ENCODE measurements at places on chromosomes 7 and 10.

GRCh38 chr7:128004623-128005022 lies 26.6 kb downstream of the LRRC4 start:
- DNase-seq, result no peak

GRCh38 chr10:12811826-12812225 lies 189.7 kb downstream of the CCDC3 start:
- DNase-seq, result no peak

DNA sequence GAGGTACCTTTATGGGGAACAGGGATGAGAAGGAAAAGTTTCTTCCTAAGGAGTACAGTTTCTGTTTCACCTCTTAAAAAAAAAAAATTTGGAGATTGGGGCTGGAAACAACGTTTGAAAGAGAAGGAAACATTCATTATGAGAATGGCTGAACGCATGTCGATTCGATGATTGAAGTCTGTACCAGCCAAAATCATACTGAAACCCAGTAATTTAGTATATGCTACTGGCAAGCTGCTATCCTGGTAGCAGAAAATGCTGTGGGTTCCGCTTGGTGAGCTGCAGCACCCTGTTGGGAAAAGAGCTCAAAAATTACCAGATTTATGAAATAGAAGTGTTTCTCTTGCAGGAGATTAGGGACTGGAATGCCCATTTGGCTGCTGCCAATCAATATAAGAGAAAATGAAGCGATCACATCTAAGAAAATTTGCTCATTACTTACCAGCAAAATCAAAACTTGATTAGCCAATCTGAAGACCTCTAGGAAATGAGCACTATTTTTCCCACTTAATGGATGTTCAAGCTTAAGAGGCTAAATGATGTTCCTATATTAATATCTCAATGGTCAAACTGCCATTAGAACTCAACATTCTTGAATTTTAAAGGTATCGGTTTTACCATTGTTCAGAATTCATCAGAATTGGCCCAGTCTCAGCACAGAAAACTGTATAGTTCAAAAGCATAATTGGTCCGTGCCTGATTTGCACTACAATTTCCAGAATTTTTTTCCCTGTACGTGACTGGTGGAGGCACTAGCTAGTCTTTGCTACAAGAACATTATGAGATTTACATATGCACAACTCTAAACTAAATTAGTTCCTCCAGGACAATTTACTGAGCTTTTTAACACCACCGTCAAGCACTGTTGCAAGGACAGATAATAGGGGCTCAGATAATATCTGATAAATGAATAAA lies 1.2 kb upstream of the ITGB1 start:
- no peak for DNase-seq

DNA sequence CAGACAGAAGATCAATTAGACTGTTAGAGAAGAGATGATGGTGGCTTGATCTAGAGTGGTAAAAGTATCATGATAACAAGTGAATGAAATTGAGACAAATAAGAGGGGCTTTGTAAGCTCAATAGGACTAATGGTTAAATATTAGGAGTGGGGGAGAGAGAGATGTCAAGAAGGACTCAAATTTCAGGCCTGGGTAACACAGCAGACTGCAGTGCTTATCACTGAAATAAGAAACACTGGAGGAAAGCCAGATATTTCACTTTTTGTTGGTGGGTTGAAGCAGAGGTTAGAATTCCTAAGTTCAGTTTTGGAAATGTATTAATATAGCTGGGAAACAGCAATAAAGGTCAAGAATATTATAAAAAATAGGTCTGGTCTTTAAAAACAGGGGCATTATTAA lies 74.6 kb downstream of the ORC5 start:
- DNase-seq, result peak; percentile 4

DNA sequence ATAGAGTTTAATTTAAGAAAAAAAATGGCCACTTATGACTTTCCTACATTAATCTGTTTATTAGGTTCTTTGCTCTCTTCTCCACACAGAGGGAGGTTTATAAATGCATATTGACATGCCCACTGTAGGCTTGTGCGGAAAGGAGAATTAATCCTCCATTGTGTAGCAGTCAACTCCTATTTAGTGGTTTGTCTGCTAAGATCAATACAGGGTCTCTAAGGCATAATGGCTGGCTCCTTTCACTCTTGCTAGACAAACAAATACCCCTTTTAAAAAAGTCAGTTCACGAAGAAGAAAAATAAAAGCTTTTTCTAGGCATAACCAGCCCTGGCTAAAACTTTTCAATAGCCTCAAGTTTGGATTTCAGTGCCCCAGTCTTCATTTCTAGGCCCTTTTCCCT lies 141.6 kb downstream of the TSPAN12 start:
- no peak for DNase-seq

DNA sequence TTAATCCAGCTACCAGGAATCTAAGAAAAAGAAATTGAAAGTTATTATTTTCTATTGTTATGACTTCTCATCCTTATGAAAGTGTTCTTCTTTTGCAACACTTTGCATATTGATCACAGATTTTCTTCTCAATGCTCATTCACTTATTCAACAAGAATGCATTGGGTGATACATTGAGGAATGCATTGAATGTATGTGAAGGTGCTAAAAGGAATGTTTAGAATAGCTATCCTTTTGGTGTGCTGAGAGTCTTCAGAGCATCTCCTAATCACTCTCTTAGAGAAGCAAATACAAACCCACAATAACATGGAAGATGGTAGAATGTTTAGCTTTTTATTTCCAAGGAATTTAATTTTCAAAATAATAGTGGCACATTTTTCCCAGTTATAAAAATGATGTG lies 122.1 kb upstream of the KMT2E start:
- no peak for DNase-seq

DNA sequence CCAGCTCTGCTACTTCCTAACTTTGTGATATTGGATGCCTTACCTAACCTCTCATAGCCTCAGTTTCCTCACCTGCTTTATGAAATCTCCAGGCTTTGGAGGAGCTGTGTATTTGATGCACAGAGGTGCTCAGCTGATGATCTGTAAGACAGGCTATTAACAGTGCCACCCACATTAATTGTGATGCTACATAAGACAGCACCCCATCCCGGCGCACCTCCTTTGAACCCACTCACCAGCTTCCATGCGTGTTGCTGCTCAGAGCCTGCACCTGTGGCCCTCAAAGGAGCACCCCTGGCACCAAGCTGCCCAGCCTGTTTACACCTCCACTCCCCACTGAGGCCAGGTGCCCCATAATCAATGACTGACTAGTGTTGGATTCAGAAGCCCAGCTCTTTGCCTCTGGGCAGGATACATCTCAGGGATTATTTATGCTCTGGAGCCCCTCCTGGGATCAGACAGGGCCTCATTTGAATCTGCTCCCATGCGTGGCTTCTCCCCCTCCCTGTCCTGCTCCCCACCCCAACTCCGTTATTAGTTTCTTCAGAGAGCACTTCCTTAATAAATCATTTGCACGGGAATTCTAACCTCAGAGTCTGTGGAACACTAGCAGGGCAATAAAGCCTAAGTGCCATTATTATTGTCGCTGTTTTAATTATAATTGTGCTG lies 87.7 kb downstream of the GFRA1 start:
- DNase-seq, result no peak

GRCh38 chr7:78429878-78430277 lies 631.3 kb downstream of the PHTF2 start:
- DNase-seq, result no peak

DNA sequence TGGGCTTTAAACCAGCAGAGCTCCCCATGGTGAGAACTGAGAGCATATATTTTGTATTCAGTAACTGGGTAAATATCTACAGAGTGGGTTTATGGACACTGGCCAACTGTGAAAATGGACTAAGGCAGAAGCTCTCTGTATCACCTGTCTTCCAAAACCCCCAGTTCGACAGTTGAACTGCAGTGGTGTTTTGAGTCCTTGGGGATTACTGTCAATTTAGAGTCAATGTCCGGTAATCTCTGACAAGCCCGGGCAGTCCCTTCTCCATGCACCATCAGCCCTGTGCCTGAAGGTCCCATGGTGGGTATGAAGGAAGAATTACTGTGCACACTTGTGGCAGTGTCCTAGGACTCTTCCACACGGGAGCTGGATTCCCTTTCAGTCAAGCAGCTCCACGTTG lies 235.0 kb downstream of the CCSER2 start:
- no peak for DNase-seq

- peak; percentile 14 for DNase-seq
These were observed 168.8 kb downstream of the TMEM26 start for GRCh38 chr10:61284222-61284890.

GRCh38 chr7:150308575-150308974 lies 14.6 kb upstream of the LRRC61 start:
- no peak for DNase-seq

DNA sequence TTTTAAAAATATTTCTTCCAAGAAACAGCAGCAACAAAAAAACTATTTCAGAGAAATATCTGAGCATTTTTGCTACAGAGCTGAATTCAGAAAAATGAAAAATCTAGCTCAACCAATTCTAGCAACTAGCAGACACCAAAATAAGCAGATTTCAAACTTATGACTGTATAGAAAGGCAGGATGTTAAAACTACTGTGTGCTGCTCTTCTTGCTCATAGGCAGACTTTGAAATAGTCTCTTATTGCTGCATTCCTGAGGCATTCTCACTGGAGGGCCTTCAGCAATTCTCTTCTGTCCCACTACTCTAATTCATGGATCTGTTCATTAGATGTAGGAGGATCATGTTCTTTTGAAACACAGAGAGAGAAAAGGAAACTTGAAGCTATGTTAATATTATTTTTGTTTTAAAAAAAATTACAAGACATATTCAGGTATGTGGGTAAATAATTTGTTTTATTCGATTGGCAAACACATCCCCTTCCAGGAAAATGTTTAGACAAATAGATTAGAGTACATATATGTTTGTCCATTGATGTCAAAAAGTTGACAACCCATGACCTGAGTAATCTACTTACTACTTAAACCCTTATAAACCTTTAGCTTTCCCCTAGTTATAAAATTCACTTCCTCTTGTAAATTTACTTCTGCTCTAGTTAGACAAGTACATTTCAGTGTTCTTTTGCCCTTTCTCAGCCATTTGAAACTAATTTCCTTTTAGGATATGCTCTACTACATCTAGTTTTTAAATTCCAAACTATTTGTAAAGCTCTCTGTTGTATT lies 428.2 kb upstream of the POT1 start:
- no peak for DNase-seq

- no peak for DNase-seq
These were observed 3.7 kb downstream of the RGS10 start for GRCh38 chr10:119538632-119539358.

DNA sequence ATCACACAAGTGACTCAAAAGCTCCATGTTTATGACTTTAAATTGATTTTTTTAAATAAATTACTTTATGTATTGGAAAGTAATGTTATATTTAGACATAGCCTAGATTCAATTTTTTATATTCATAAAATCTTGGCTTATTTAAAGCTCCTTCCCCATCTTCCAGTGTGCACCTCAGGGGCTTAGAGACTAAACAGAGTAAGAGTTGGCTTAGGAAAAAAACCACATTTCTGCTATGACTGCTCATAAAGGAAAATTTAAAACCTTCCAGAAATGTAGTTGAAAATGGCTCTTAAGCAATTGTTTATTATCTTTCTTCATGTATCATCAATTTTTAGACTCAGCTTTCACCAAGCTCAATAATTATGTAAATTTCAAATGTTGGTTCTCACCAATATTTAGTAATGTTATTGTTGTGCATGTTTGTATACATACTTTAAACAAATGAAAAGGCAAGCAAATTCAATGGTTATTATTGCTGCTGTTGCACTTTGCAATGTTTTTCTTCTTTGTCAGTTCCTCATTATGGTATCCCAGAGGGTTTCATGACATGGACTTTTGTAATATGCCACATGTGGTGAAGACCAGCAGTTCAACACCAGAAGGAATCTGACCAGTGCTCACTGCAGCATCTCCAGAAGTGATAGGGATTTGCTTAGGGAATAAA lies 700.1 kb upstream of the ANKRD30A start:
- no peak for DNase-seq

- DNase-seq, result no peak
These were observed 249.2 kb downstream of the PARD3 start for GRCh38 chr10:34565934-34566333.

DNA sequence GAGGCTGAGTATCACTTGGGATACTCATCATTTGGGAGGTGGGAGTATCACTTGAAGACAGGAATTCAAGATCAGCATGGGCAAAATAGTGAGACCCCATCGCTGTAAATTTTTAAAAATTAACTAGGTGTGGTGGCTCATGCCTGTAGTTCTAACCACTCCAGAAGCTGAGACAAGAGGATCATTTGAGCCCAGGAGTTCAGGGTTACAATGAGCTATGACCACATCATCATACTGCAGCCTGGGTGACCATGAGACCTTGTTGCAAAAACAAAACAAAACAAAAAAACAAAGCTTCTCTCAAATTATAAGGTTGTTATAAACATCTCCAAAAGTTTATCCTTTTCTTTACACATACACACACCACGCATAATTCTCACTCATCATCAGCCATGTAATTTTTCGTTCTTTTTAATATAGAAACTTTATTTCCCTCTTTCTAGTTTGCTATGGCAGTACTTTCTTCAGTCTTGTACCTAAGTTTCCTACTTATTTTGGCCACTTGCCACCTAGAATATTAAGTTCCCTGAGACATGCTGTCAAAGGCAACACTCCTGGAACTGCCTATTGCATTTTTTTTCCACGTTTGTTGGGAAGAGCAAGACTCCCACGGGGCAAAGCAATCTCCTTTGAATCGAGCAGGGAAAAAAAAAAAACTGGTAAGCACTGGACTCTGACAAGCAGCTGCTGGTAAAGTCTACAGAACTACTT lies 37.1 kb downstream of the SKIDA1 start:
- DNase-seq, result no peak

- DNase-seq, result no peak
These were observed 525.7 kb downstream of the KCNMA1 start for GRCh38 chr10:77111611-77112550.

DNA sequence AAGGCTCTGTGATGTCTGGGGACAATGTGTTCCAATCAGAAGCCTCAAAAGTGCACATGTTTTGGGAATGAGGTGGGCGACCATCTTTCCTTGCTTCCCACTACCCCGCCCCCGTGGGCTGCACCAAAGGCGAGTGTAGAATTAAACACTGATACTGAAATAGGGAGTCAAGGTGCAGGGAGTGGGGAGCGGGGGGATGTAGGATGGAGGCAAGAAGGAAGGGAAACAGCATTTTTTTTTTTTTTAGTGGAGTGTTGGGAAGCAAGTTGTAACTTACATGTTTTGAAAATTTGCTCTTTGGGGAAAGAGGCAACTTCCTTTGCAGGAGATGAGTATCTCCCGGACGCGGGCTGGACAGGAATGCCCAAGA lies 484 bp upstream of the DLX5 start:
- no peak for DNase-seq

- no peak for DNase-seq
These were observed 441 bp downstream of the FBH1 start for GRCh38 chr10:5890452-5890915.

DNA sequence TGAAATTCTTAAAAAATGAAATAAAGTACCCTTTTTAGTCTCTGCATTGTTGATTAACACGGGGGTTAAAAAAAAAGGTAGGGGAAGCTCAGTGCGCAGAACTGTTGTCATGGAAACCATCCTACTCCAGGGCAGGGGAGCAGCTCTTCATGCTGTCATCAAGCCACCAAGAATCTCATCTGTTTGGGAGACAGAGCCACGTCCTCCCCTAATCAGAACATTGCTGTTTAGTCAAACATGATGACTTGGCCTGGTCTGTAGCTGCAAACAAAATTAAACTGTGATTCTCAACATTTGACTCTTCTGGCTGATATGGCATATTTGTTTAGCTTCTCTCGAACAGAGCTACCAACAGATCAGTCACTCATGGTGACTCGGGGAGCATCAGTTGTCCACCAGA lies 254.4 kb upstream of the KLF14 start:
- no peak for DNase-seq

- no peak for DNase-seq
These were observed 1.0 kb downstream of the EIF3B start for GRCh38 chr7:2355705-2356008.
